Muscle of leg (tissue), 16 donors: ENCODE measurements at places on chromosomes 1 and 21. TPM values are rescaled to one million over a fixed set of nuclear protein-coding genes. Genes with fewer than 3 reads are reported as not detected.

GRCh38 chr1:9718006-9718680 is 66.6 kb downstream of the PIK3CD start:
- no peak for DNase-seq

- no peak for DNase-seq
Observed at GRCh38 chr1:216331211-216331610, 92.0 kb downstream of the USH2A start.

- no peak for DNase-seq
Observed at GRCh38 chr1:22506130-22506692, 54.6 kb downstream of the ZBTB40 start.

DNA sequence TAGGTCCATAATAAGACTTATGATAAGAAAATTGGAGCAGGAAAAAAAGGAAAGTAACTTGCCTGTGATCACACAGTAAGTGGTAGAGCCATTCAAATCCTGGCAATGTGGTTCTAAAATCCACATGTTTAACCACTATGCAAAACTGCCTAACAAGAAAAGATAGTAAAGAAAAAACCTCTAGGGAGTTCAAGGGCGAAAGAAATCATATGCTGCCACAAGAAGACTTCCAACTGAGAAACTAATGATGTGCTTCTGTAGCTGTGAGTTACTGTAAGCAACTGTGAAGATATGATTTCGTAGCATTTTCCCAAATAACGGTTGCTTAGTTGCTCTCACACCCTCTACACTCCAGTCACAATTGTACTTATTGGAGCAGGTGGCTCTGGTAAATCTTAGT is 20.9 kb upstream of the LYPLAL1 start:
- no peak for DNase-seq

GRCh38 chr1:231337043-231337471 is 595 bp downstream of the EXOC8 start:
- DNase-seq = no peak

- no peak for DNase-seq
Observed at GRCh38 chr1:239448911-239449310, 62.5 kb downstream of the CHRM3 start.

- no peak for DNase-seq
Observed at GRCh38 chr21:15222707-15223106, 157.9 kb upstream of the NRIP1 start.

GRCh38 chr1:22238356-22239224 is 95.7 kb upstream of the WNT4 start:
- no peak for DNase-seq

GRCh38 chr1:107942814-107943213 is 22.2 kb downstream of the VAV3 start:
- no peak for DNase-seq

- DNase-seq = peak; percentile 57
Observed at GRCh38 chr1:116273042-116273783, 99.8 kb upstream of the ATP1A1 start.

GRCh38 chr1:25799935-25800702 is at the start of gene SELENON:
Gene SELENON, plus strand, starts transcription at chr1:25800193. Its CDS starts 38 bp downstream, at chr1:25800231.
- DNase-seq = peak; percentile 80

DNA sequence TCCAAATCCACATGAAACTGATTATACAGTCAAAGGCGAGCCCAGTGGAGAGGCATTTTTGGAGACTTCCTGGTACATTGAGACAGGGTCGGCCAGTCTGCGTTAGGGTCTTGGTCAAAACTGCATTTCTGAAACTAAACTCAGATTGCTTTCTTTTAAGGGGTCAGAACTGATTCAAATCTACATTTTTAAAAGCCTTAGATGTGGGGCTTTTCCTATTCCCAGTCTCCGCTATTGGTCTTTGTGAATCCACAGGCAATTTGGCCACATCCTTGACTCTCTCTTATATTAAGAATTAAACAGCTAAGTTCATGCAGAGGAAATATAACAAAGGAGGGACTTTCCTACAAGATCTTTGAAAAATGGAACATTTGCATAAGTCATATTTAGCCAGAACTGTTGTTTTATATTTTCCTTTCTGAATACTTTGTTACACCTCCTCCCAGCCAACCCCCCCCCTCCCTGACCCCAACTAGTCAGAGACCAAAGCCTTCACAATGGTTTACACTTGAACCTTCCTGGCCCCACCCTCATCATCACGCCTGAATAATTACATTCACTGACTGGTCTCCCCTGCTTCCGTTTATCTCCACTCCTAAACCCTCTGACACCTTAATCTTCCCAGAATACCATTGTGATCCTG is 30.9 kb downstream of the SELL start:
- DNase-seq = no peak

DNA sequence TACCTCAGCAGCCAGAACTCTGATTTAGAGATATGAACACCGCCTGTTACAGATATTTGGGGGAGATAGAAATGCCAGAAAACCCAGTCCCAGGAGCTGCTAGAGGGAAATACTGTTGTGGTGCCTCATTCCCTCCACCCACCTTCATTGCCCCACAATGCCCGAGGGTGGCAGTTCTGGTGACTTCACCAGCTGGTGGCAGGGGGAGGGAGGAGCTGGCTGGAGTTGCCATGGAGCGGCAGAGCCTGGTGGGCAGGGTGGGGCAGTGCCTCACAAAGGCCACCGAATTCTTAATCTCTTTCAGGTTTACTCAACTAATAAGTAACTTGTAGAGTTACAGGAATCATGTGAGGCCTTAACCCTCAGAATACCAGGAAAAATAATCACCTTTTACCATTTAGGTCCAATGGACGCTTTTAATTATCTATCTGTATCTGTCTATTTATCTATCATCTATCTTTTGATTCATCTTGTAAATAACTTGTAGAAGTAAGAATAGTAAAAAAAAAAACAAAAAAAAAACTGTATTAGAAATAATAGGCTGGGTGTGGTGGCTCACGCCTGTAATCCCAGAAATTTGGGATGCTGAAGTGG is 11.7 kb upstream of the S100A11 start:
- no peak for DNase-seq

DNA sequence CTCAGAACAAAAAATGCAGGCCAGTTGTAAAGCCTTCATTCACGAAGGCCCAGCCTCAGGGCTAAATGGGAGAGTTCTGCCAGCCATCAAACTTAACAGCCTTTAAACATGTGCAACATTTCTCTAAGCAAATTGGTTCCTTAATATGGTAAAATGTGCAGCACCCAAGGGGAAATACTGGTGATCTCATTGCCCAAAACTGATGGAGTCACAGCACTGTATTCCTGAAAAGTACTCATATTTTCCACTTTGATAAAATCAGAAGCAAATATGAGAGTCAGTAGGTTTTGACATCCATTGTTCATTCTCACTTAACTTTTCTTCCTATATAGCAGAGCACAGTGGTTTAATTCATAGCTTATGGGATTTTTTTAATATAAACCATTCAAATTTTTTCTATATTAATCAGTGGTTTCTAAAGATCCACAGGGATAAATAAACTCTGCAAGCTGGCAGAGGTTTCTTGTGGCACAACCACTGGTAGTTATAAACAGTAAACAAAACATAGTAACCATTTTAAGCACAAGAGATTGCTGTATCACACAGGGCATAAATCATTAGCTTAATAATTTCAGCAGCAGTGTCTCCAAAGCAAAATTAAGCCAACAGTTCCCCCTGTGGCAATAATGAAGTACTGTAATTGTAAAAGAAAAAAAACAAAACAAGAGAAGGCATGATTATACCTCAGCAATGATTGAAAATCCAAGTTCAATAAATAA is 106.9 kb upstream of the LYPLAL1 start:
- peak; percentile 85 for DNase-seq

- peak; percentile 12 for DNase-seq
Observed at GRCh38 chr21:17250778-17251241, 262.0 kb upstream of the CXADR start.

DNA sequence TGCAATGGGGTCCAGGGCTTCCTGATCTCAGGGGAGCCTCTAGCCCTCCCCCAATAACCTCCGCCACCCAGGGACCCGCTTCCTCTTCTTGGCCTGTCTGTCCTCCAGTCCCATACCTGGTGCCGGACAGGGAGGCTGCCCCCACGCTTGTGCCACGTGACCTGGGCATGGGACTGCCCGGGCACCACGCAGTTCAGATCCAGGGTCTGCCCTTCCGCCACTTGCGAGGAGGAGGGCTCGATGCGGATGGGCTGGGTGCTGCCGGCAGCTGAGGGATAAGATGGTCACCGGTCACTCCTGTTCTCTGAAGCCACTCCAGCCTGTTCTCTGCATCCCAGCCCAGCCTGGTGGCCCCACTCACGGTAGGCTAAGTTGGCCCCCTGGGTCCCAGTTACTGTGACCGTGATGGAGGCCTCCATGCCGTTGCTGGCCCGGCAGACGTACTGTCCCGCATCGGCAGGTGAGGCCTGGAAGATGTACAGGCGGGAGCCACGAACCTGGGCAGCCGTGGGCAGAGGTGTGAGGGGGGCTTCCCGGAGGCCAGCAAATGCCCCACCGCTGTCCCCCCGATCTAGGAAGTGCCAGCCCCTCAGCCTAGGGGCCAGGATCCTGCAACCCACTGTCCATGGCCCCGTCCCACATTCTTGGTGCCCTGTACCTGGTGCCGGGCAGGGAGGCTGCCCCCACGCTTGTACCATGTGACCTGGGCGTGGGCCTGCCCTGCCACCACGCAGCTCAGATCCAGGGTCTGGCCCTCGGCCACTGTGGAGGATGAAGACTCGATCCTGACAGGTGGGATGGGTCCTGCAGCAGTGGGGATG is 39.6 kb downstream of the LDLRAD2 start:
- no peak for DNase-seq

DNA sequence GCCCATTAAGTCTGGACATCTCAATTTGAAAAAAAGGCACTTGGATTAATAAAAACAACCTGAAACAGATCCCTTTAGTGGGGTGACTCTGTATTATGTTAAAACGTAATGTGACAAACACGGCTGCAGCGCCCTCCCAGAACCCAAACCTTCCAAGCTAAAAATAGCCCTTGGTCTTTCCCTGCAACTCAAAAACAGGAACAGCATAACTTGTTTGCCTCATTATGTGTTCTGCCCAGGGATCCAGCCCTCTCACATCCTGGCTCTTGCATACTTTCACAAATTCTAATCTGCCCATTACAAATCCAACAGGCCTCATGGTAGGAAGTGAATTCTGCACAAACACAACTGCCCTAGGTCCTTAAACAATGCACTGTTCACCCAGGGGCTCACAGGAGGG is 94.7 kb upstream of the GADD45A start:
- DNase-seq = peak; percentile 50

DNA sequence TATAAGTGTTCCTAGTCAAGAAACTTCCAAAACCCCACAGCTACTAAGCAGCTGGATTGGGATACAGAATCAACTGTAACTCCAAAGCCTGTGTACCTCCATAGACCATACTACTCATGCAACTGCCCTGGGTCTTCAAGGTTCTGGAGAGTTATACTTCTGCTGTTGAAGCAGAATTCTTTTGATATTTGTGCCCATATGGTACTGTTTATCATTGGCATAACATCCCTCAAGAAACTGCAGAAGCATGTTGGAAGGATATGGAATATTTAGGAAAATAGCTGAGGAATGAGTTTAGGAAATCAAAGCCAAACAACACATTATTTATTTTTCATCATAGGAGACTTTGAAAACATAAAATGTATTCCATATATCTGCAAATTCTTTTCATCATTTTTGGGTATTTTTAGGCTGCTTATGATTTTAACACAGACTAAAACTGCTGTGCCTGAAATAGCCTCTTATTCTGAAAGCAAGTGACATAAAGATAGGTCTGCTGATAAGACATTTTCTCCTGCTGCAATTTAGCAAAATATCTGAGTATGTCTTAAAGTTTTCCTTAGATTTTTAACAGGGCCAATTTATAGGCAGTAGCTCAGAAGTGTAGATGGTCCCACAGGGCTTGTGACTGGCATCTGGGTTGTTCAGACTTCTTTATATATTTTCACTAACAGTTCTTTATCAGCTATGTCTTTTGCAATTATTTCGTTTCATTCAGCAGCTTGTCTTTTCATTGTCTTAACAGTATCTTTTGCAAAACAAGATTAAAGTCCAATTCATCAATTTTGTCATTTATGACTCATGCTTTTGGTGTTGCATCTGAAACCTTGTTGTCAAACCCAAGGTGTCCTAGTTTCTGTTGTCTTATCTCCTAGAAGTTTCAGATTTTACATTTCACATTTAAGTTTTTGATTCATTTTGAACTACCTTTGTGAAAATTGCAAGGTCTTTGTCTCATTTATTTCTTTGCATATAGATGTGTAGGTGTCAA is 41.1 kb upstream of the ZNF124 start:
- DNase-seq = no peak

DNA sequence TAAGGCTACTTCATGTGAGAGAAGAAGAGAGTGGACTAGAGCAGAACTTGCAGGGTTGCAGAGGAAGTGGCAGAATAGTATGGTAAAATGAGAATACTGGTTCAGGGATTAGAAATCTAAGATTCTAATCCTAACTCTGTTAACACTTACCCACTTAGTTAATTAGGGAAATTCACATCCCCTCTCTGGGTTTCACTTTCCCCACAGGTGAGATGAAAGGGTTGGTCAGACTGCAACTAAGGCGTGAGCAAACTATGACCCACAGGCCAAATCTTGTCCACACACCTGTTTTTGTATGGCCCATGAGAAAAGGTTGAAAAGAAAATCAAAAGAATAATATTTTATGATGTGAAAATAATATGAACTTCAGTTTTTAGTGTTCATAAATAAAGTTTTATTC is 117.5 kb downstream of the MACF1 start:
- DNase-seq = no peak

DNA sequence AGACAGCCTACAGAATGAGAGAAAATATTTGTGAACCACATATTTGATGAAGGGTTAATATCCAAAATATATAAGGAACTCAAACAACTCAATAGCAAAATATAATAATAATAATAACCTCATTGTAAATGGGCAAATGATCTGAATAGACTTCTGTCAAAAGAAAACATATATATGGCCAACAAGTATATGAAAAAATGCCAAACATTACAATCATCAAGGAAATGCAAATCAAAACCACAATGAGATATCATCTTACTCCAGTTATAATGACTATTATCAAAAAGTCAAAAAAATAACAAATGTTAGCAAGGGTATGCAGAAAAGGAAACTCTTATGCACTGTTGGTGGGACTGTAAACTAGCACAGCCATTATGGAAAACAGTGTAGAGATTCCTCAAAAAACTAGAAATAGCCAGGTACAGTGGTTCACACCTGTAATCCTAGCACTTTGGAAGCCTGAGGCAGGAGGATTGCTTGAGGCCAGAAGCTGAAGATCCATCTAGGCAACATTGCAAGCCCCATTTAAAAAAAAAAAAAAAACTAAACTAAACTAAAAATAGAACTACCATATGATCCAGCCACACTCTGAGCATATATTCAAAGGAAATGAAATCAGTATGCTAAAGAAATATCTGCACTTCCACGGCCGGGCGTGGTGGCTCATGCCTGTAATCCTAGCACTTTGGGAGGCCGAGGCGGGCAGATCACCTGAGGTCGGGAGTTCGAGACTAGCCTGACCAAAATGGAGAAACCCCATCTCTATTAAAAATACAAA is 17.3 kb upstream of the TRIM67 start:
- no peak for DNase-seq

Gene RHEX
- polyA plus RNA-seq = 0.26 TPM

Gene AMIGO1
- 8.9 TPM for polyA plus RNA-seq

Gene PRAMEF25
- polyA plus RNA-seq = not detected

Gene PODN
- 8.0 TPM for polyA plus RNA-seq

Gene LDLRAD1
- 0.30 TPM for polyA plus RNA-seq

Gene CACNA1E
- polyA plus RNA-seq = 0.29 TPM

Gene ILDR2
- polyA plus RNA-seq = 2.4 TPM

Gene SLC35E2B
- 55.1 TPM for polyA plus RNA-seq

Gene HFM1
- 2.2 TPM for polyA plus RNA-seq

Gene RUNX3
- polyA plus RNA-seq = 0.44 TPM
